ENCODE measurements at places on chromosomes 7 and 10. TPM values are rescaled to one million over a fixed set of nuclear protein-coding genes. Genes with fewer than 3 reads are reported as not detected.

- DNase-seq: no peak
- no peak overlapping the region for H3K27ac ChIP-seq
- no peaks in the 10 kb centered on the region for H3K4me1 ChIP-seq
- no peak overlapping the region for H3K4me3 ChIP-seq
Measured at GRCh38 chr10:118687472-118687871, 67.3 kb downstream of the CACUL1 start.

The PODXL gene
- total RNA-seq: 1.2 TPM

DNA sequence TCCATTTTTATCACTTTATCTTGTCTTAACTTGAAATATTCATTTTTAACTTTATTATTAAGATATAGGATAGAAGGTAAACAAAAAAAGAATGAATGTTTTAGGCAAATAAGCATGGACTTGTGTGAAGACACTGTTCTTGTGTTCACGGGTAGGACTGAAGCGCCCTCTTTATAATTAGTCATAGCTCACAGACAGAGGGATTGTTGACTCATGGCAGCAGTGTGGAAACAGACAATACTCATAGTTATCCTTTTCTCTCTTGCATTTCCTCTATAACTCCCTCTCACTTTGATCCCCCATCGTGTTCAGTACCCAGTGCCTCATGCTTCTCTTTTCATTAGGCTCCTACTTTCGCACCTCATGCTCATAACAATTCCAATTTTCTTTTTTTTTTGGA is 731.8 kb downstream of the PHTF2 start:
- no peaks in the 10 kb centered on the region for H3K27me3 ChIP-seq
- H3K27ac ChIP-seq: no peak overlapping the region
- no peaks in the 10 kb centered on the region for H3K4me1 ChIP-seq
- H3K36me3 ChIP-seq: no peaks in the 10 kb centered on the region

GRCh38 chr10:36253731-36254130 is 611.6 kb upstream of the FZD8 start:
- no peak for DNase-seq
- no peak overlapping the region for H3K27ac ChIP-seq
- no peaks in the 10 kb centered on the region for H3K4me1 ChIP-seq
- H3K4me3 ChIP-seq: no peak overlapping the region

DNA sequence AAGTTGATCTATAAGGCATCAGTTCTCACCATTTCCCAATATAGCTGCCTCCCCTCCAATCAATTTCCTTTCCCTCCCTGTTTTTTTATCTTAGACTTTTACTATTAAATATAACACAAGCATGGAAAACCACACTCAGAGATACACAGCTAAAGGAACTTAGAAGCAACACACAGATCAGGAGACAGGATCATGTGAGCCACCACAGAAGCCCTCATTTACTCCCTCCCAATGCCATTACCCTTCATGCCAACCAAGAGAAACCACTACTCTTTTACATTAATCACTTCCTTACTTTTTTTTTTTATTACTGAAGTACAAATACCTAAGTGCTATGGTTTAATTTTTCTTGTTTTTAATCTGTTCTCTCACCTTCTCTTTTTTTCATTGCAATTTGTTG is 33.0 kb downstream of the COG5 start:
- DNase-seq: no peak
- H3K27me3 ChIP-seq: no peaks in the 10 kb centered on the region
- H3K4me3 ChIP-seq: no peak overlapping the region
- no peak overlapping the region for H3K27ac ChIP-seq
- H3K36me3 ChIP-seq: peaks cover 3% of the 10 kb centered on the region

DNA sequence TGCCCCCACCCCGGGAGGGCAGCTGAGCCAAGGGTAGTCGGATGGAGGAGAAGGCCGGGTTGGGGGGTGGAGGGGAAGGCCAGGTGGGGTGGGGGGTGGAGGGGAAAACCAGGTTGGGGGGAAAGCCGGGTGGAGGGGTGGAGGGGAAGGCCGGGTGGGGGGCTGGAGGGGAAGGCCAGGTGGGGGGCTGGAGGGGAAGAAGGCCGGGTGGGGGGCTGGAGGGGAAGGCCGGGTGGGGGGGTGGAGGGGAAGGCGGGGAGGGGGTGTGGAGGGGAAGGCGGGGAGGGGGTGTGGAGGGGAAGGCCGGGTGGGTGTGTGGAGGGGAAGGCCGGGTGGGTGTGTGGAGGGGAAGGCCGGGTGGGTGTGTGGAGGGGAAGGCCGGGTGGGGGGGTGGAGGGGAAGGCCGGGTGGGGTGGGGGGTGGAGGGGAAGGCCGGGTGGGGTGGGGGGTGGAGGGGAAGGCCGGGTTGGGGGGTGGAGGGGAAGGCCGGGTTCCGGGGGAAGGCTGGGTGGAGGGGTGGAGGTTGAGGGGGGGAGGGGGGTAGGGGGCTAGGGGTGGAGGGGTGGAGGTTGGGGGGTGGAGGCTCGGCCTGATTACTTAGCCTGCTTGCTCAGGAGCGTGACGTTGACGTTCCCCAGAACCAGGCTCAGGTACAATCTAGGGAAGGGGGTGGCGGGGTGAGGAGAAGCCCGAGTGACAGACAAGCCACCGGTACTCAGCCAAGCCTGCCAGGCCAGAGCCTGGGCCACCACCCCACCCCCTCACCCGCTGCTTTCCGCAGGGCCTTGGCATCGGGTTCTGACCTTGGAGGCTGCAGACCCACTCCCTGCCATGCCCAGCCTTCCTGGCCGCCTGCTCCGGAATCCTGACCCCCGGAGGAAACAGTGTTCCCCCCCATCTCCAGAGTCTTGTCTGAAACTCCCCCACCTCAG is 5.6 kb downstream of the TMEM120A start:
- peaks cover 7% of the 10 kb centered on the region for H3K4me1 ChIP-seq
- H3K27ac ChIP-seq: no peak overlapping the region
- no peaks in the 10 kb centered on the region for H3K36me3 ChIP-seq
- DNase-seq: no peak
- H3K4me3 ChIP-seq: no peak overlapping the region

GRCh38 chr10:3763035-3763456 is 22.0 kb downstream of the KLF6 start:
- H3K4me1 ChIP-seq: peaks cover 50% of the 10 kb centered on the region
- H3K36me3 ChIP-seq: no peaks in the 10 kb centered on the region
- H3K27me3 ChIP-seq: no peaks in the 10 kb centered on the region
- no peak for DNase-seq

The ENKUR gene
- total RNA-seq: not detected
